ENCODE measurements at places on chromosomes 2 and 18.

GRCh38 chr18:75183524-75183923, 25.4 kb downstream of the PTGR3 start:
- DNase-seq = no peak

- DNase-seq = no peak
Observed at GRCh38 chr2:174142290-174142689, 106.0 kb downstream of the OLA1 start.

DNA sequence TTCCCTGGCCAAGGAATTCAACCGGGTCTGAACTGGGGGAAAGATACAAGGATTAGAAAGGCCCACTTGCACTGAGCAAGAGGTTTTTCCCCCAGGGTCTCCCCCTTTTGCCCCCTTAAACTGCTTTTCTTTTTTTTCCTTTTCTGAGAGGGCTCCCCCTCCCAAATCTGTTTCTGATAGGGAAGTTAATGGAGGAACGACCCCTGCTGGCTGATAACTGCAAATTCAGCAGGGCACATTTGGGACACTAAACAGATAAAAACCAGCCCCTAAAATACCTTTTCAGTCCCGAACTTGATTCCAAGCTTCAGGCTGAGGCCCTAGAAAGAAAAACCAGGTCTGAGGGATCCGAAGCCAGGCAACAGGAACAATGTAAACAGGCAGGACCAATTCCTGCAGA, 1012.4 kb upstream of the CRIM1 start:
- no peak for DNase-seq

GRCh38 chr18:61908661-61909060, 15.9 kb upstream of the RNF152 start:
- no peak for DNase-seq

- DNase-seq = no peak
Observed at GRCh38 chr2:220144411-220144810, 517.0 kb downstream of the SLC4A3 start.

GRCh38 chr2:98769784-98770183, 38.9 kb upstream of the MGAT4A start:
- no peak for DNase-seq

- no peak for DNase-seq
Observed at GRCh38 chr2:148455791-148456190, 188.8 kb upstream of the EPC2 start.

DNA sequence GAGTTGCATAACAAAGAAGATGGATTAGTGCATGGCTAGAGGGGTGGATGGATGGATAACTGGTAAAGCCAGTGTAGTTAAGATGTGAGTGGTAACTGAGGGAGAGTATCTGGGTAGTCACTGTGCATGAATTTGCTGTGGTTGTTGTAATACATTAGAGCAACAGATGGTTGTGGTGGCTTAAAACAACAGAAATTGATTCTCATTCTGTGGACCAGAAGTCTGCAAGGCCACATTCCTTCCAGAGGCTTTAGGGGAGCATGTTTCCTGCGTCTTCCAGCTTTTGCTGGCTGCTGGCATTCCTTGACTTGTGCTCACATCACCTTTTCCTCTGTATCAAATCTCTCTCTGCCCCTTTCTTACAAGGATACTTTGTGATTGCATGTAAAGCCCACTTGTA, 155.4 kb downstream of the ASB1 start:
- no peak for DNase-seq

- no peak for DNase-seq
Observed at GRCh38 chr2:120779781-120780283, 44.2 kb downstream of the GLI2 start.

GRCh38 chr2:35447215-35447614, 908.4 kb upstream of the CRIM1 start:
- DNase-seq = no peak

- no peak for DNase-seq
Observed at GRCh38 chr2:151085181-151085611, 176.5 kb downstream of the RBM43 start.

- DNase-seq = no peak
Observed at GRCh38 chr2:29361231-29361630, 246.0 kb downstream of the CLIP4 start.

- no peak for DNase-seq
Observed at GRCh38 chr18:76396792-76397191, 98.2 kb downstream of the ZNF516 start.

DNA sequence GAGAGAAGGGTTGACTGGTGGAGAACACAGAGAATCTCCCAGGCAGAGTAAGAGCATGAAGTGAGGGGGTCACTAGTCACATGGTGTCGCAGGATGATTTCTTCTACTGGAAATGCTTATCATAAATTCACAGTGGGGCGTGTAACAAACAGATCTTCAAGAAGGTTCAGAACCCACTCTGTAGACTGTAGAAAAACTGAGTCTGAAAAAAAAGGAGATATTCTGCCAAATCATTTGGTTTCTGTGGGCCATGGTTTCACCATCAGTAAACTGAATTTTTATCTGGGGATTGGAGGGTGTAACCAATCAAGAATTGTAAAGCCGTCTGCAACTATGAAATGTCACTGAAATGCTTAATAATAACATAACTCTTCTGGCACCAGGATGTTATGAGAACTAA, 15.0 kb downstream of the TPGS2 start:
- DNase-seq = no peak

DNA sequence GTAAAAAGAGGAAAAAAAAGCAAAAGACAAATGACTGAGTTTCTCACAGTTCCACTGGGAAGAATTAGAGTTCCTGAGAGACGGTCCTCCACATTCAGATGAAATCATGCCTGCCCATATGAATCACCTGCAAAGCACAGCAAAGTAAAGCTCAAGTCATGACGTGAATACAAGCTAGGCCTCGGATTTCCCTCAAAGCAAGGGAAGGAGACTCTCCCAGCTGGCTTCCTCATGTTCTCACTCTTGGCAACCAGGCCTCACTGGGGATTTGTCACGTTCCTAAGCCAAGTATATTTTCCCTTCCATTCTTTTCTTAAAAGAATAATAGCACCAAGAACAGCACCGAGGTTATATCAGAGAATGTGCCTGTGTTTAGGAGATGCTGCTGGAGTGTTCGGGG, 47.0 kb downstream of the CYP27C1 start:
- no peak for DNase-seq

DNA sequence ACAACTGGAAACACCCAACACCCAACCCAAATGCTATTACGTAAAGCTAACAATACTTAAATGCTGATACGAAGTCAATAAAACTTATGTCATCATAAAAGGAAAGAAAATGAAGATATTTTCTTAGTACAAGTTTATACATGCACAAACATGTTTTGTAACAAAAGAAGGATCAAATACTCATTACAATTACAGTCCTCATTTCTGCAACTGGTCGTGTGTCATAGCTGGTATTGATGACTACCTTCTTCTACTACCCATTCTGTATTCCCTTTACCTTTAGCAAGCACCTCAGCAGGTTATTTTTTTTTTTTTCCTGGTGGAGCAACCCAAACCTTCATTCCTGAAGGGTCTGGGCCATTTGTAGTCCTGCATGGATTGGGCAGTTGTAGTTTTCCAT, 1298.5 kb downstream of the SUCLG1 start:
- DNase-seq = no peak

DNA sequence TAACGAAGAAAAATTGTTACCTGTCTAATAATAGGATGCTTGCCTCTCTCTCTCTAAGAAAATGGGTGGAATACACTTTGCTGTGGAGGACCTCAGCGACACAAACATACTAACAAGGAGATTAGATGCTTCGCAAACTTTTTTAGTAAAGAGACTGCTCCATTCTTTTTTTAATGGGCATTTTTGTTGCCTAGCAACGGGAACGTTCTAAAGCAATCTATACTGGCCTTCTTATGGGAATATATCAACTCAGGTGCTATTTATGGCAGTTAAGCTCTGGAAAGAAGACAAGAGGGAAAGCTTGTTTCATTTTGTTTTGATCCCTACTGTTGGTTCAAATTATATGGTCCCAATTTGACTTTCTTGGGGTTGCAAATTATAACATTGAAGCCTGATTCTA, 86.8 kb upstream of the CBLN2 start:
- DNase-seq = no peak

DNA sequence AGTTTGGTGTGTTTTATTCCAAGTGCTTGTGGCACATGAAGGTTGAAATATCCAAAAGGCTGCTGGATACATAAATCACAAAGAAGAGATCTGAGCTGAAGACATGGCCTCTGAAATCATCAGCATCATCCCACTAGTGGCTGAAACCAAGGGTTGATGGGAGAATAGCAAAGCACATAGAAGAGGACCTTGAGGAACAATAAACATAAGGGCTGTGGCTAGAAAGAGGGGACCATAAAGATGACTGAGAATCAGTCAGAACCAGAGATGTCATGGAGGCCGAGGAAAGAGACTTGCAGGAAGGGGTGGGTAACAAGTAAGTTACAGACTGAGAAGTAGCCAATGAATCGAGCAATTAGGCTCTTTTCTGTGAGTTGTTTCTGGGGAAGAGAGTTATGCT, 116.8 kb downstream of the CDC42EP3 start:
- DNase-seq = no peak
